ENCODE measurements at places on chromosomes 6 and 20.
A peak's percentile ranks its signal among the peaks of the same experiment; 100 is the strongest.

- DNase-seq = no peak
These were observed 251.8 kb downstream of the TBC1D7 start for GRCh38 chr6:13076575-13076974.

GRCh38 chr20:12927489-12927888 is 81.3 kb upstream of the SPTLC3 start:
- no peak for DNase-seq

- DNase-seq = no peak
These were observed 104.1 kb downstream of the COL9A1 start for GRCh38 chr6:70198785-70199184.

DNA sequence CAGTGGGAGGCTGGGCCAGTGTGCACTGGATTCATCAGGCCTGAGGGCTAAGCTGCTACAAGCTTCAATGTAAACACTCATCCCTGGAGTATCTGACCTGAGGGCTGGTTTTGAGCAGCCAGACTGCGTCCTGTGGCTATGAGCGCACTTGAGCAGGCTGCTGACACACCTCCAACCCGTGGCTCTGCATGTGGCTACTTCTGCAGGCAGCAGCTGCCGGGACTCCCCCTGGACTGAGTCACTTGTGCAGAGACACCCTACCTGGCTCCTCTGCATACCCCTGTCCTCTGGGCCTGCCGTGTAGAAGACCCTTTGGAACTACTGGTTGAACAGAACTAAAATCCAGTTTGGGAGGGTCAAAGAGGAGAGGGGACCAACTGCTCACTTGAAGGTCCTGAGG is 172.0 kb downstream of the SCP2D1 start:
- DNase-seq = no peak

DNA sequence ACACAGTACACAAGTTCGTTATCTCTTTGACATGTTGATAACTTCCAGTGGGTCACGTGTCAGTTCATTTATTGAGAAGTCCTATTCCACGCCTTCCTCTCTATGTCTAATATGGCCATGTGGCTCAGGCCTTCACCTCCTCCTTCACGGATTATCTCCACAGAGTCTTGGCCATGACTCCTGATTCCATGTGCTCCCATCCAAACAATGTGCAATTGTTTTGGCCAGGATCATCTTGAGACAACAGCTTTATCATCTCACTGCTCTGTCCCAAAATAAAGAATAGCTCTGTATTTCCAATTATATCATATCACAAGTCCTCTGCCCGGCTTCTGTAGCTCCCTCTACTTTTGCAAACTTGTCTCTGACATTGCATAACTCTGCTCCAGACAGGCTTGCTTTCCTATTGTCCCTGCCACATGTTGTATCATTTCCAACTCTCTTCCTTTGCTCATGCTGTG is 11.1 kb upstream of the TXNDC5 start:
- no peak for DNase-seq

GRCh38 chr6:138465007-138465645 is 34.2 kb downstream of the NHSL1 start:
- no peak for DNase-seq

DNA sequence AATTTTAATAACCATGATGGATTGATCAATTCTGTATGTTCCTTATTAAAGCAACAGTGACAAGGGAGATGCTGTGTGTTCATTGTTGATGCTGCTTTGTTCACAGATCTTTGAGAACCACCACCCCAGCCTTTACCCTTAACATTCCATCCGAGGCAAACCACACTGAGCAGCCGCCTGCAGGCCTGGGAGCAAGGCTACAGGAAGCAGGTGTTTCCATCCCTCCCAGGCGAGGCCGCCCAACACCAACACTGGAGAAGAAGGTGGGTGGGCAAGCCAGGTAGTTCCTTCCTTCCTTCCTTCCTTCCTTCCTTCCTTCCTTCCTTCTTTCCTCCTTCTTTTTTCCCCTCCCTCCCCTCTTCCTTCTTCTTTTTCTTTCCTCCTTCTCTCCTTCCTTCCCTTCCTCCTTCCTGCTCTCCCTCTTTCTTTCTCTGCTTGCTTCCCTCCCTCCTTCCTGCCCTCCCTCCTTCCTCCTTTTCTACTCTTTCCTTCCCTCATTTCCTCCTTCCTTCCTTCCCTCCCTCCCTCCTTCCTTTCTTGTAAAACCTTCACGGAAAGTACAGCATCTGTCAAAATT is 13.7 kb downstream of the TTLL2 start:
- DNase-seq = no peak

- DNase-seq = peak; percentile 3
These were observed 11.7 kb downstream of the UST start for GRCh38 chr6:148758492-148758891.

Measured in CD4-positive, alpha-beta T cell treated with Interleukin-6 for 4 hours (primary cell).